ENCODE measurements at places on chromosomes 6 and 20.
A peak's percentile ranks its signal among the peaks of the same experiment; 100 is the strongest.

DNA sequence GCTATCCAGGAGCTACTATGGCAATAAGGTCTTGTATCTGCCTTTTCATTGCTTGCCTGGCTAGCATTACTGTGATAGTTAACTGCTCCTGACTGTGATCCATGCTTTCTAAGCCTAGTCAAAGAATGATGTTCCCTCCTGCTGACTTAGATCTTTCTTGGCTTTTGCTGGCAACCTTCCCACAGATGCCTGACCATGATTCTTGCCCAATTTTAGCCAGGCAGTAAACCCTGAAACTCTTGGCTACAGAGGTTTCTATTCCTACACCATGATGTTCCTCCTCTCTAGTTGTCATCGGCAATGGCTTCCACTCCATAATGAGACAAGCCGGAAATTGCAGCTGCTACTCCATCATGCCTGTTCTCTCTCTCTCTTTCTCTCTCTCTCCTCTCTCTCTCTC, 238.1 kb downstream of the HAO1 start:
- no peak for DNase-seq

DNA sequence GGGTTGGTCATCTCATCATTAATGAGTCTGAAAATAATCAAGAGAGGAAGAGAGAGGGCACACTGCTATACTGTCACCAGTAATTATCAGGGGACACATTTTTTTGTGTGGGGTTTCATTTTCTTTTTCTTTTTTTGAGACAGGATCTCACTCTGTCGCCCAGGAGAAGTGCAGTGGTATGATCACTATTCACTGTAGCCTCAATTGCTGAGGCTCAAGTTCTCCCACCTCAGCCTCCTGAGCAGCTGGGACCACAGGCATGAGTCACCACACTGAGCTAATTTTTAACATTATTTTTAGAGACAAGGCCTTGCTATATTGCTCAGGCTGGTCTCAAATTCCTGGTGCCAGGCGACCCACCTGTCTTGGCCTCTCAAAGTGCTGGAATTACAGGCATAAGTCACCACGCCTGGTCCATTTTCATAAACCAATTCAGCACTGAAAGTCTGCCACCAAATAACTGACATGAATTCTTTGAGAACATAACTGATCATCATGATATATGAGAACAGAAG, 43.3 kb downstream of the EPHA7 start:
- no peak for DNase-seq

DNA sequence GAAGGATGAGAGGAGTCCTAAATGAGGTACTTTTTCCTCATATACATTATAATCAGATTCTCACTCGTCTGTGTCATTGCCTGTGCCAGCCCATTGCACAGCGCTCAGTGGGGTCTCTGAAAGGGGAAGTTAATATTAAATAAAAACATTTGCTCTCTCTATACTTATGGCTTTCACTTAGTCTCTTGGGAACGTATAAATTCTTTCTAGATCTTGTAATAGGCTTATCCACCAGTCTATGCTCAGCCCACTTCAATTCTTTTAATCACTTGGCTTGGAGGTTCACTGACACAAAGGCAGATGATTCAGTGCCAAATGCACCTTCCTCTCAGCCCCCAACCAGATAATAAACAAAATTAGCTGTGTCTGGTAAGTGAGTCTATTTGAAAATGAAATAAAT, 164.3 kb upstream of the OGFRL1 start:
- no peak for DNase-seq

GRCh38 chr6:27862396-27863066, 49.7 kb downstream of the OR2B2 start:
- DNase-seq: no peak

DNA sequence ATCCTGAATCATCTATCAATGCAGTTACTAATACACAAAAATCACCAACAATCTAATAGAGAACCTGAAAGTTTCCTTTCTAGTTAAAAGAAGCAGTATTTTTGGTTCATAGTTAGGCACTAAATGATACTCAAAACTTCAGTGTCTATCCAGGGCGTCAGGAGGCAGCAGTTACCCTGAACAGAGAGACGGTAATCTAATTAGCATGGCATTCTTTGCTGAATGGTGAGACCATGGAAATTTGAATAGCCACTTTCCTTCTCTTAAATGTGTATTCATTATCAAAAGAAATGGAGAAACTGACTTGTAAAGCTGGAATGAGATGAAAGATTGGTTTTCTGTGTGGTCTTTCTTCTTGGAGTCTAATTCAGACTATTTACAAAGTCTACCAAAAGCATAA, 146.6 kb upstream of the BMP5 start:
- DNase-seq: no peak

DNA sequence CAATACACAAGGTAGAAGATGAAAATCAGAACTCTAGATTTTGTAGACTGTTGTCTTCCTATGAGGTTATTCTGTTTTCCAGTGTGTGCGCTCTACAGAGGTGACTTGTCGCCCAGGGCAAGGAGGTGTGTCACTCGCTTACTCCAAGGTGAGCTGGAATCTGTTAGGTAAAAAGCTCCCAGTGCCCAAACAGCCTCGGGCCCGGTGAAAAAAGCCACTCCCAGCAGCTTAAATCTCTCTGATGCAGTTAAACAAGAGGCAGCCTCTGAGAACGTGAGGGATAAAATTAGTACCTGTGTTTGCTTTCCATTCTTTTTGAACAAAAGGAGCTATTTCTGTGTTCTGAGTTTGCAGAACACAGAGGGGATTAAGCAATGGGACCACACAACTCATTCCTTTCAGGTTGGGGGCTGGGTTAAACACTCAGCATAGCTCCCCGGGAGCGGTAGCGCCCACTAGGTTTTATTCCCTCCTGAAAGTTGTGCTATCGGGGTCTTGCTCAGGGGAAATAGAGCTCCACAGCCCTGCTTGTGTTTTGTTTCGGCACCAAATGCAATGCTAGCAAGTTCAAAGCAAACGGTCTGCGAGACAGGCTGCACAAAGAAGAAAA, 181.2 kb downstream of the FOXA2 start:
- DNase-seq: no peak

DNA sequence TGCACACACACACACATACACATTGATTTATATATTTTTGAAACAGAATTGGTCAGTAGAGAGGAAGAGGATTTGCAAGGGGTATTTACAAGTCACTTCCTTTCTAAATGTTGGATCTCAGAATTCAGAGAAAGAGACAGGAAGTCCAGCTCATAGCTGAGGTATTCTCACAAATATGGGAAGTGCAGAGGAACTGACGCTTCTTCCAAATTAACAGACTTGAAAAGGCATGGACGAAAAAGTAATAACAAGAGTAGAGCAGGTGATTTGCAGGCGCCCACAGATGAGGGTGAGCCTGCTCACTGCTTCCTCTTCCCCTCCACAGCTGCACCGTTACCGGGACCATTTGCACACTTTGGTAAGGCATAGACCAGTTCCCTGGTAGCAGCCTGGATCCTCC, 246.4 kb downstream of the PHACTR1 start:
- no peak for DNase-seq

- peak; percentile 52 for DNase-seq
These were observed 1.3 kb upstream of the E2F1 start for GRCh38 chr20:33687370-33687915.

- DNase-seq: no peak
These were observed 264.1 kb downstream of the FOXC1 start for GRCh38 chr6:1873781-1874180.

DNA sequence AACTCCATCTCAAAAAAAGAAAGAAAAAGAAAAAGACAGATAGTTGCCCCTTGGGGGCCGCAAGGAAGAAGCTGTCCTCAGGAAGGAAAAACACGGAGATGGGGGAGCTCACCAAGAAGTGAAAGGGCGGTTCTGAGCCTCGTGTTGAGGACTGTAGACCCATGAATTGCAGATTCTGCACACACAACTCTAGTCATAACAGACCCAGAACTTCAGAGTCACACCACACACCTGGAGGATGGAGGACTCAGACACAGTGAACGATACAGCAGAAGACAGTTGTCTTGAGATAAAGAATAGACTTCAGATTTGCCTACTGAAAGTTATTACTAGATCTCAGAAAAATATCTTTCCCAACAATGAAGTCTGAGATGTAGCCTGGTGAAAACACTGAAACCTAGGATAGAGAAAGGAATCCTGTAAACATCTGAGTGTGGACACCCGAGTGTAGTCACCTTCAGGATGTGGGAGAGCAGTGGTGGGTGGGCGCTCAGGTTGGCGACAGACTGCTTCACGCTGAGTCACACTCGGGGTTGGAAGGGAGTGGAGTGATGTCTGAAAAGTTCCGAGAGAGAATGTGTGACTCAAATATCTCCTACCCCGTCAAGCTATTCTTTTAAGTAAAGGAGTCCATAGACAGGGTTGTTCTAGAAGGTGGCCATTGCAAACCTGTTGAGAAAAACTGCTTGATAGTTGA, 88.1 kb downstream of the MAP3K4 start:
- DNase-seq: peak; percentile 59

DNA sequence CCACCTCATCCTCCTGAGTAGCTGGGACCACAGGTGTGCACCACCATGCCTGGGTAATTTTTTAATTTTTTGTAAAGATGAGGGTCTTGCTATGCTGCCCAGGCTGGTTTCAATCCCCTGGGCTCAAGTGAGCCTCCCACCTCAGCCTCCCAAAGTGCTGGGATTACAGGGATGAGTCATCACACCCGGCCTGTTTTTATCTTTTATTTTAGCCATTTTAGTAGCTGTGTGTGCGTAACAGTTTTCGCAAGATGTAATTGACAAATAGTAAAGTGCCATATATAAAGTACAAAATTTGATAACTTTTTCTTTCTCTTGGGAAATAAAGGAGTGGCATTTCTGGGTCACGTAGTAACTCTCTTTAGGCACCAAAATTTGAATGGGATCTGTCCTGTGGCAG, 21.4 kb downstream of the SNAI1 start:
- no peak for DNase-seq

- no peak for DNase-seq
These were observed 700 bp downstream of the DTD1 start for GRCh38 chr20:18588574-18588933.

- DNase-seq: no peak
These were observed 31.8 kb downstream of the TREML1 start for GRCh38 chr6:41122373-41122772.

DNA sequence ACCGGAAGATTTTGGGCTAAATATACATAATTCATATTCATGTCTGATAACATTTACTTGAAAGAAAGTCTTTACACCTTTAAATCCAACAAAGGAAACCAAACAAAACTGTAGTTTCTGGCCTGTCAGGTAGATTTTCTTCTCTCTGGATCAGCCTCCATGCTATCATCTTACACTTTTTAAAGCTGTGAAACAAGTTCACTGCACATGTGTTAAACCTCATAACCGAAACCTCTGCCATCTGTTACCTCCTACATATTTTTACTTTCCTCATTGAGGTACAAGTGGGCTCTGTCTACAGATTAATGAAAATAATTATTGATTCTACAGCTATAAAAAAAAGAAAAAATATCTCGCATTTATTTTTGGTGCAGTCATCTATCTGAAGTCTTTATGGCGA, 149.9 kb downstream of the RALGAPA2 start:
- DNase-seq: no peak

DNA sequence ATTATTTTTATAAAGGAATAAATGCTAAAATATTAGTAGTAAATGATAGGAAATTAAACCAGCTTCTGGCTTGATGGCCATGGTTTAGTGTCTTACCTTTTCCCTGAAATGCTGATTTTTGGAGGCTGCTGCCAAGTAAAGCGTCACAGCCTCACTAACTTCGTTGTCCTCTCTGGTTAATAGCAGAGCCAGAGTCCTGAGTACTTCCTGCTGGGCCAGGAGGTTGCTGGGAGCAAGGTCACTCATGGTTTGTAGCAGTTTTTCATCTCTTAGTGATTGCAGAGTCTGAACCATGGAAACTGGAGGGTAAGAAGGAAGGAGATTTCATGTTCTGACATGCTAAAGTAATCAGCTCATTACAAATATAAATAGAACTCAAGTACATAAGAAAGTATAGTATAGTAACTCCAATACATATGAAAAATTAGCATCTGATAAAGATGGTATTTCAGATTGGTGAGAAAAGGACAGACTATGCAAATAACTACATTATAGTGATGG, 26.5 kb upstream of the ARMH2 start:
- no peak for DNase-seq

GRCh38 chr6:139355777-139356445, 18.5 kb downstream of the CITED2 start:
- DNase-seq: no peak

DNA sequence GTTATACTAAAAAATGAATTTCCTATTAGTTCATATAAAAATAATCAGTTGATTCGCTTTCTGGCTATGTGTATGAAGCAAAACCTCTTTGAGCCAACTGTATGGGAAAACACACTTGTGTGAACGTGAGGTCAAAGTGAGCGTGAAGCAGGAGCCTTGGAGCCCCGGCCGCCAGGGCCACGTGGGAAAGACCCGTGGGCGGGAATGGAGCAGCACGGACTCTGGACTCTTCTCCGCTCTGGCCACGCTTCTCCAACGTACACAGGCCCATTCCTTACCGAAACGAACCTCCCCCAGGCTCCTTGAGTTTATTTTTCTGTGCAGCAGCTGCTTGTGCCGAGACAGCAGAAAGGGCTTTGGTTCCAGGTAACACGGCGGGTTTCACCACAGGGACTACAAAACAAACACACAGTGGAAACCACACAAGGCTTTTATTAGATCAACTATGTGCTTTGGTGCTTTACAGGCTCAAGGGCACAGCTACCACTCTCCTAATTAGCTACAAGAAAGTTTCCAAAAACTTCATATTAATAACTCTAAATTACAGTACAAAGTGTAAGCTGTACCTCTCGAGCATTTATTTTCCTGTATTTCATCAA, 62.7 kb downstream of the TAF4 start:
- DNase-seq: no peak

DNA sequence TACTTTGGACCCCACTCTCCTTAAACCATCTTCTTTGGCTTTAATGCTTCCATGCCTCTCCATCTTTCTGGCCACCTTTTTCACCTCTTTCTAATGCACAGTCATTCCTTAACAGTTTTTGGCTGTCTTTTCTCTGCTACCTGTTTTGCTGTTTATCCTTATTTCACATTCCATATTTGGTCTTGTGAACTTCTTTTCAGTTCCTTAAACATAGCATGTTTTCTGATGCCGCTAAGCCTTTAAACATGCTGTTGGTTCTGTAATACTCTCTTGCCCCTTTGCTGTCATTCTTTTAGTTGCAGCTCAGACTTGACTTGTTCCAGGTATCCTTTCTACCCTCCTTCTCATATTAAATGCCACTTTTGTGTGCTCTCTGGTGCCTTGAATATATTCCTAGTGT, 35.8 kb downstream of the TOP1 start:
- no peak for DNase-seq

DNA sequence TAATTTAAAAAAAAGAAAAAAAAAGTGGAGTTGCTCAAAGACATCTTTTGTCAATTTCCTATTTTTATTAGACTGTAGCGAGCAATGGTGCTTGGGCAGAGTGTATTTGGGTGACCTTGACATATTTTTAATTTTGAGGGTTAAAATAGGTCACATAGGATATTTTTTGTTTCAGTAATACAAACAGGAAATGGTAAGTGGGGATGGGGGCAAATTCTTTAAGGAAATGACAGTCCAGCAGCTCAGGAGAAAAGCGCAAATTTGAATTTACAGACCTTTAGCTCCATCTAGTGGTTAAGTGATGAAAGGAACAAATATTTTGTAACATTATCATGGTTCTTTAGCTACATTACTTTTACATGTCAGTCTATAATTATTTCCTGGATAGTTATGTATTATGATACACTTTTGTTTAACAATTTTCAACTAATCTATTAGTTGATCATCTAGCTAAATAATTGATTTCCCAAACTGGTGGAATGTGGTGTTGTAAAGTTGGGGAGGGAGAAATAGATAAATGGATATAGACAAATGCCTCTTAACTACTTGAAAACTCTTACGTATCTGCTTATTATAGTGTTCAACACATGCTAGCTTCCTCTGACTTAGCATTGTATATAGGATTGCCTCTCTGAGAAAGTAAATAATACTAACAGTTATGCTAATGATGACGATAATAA, 10.0 kb downstream of the CITED2 start:
- no peak for DNase-seq

- no peak for DNase-seq
These were observed 232.4 kb downstream of the FOXA2 start for GRCh38 chr20:22352019-22352418.
